Posterior cingulate gyrus (tissue), 11 donors: ENCODE measurements at places on chromosomes 1 and 21.
A peak's percentile ranks its signal among the peaks of the same experiment; 100 is the strongest.

- DNase-seq, result no peak
Observed at GRCh38 chr1:16967095-16967575, 13.3 kb downstream of the MFAP2 start.

GRCh38 chr21:31198575-31198974, 145.5 kb downstream of the TIAM1 start:
- no peak for DNase-seq

- DNase-seq, result peak; percentile 77
Observed at GRCh38 chr1:21594935-21595897, 73.9 kb downstream of the RAP1GAP start.

DNA sequence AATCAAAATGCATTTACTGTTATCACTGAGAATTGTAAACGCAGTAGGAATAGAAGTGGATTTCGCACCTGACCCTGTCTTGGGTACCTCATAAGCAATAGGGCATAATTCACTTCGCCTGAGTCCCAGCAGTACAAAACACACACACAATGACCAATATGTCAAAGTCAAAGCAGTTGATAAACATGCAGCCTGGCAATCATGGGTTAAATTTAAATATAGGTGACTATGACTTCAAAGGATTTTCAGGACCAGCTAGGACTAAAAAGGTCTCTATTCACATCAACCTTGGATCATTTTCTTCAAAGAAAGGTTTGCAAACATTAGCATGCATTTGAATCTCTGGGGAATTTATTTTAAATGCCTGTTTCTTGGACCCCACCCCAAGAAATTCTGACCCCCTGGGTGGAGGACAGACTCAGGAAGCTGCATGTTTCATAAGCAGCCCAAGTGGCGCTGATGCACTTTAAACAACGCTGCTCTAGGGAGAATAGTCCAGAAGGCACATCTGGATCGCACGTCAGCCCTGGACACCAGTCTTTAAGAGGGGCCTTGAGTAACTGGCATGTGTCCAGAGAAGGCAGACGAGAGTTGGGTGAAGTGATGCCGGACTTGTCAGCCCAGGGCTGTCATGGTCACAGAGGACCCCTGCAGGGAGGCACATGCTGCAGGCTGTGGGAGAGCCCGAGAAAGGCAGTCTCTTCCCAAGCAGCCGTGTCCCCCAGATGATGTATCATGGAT, 55.7 kb upstream of the EFHD2 start:
- DNase-seq, result no peak

GRCh38 chr1:39452081-39452480, 39.4 kb upstream of the BMP8A start:
- no peak for DNase-seq

GRCh38 chr1:192807211-192808162, 1.4 kb upstream of the RGS2 start:
- no peak for DNase-seq

DNA sequence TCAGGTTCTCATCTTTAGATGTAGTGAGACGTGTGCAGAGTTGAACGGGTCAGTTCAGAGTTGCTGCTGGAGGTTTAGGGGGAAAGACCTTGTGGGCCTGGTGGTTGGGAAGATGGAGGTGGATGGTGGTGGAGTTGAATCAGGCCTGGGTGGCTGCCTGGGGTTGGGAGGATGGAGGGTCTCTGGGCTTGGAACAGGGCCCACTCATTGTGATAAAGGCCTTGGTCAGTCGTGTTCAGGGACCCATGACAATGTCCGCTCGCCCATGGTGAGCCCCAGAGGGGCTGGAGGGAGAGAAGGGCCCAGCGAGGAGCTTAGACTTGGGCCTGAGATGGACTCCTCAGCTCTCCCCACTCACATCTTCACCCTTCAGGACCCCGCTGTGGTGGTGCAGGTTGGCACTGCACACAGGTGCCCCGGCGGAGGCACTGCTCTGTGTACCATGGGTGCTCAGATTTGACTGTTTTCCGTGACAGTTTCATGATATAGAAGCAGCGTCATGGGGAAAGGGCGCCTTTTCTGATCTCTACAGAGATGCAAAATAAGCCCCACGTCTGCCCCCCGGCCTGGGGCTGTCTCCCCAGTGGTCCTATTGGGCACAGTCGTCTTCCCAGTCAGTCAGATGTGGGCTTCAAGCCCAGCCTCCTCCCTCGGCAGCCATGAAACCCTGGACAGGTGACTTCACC, 39.2 kb downstream of the DISP3 start:
- no peak for DNase-seq

DNA sequence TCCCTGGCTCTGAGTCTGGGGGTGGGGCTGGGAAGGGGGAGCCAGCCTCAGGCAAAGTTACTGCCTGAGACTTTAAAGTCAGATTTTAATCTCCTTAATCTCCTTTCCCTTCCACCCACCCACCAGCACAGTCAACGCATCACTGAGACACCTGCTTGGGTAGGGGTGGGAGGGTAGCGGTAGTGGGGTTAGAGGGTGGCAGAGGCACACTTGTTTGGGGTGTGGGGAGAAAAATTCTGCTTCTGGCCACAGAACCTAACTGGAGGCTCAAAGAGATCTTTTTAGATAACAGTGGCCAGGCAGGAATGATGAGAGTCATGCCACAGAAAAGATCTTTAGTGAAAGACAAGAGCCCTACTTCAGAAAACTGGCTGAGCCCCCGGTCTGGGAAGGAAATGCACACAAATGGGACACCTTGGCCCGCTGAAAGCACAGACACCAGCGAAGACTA, 44.1 kb downstream of the CD247 start:
- DNase-seq, result no peak

GRCh38 chr1:44536357-44537209, 131.5 kb downstream of the RNF220 start:
- DNase-seq, result no peak

- DNase-seq, result no peak
Observed at GRCh38 chr21:46600978-46601377, 3.9 kb downstream of the S100B start.

- no peak for DNase-seq
Observed at GRCh38 chr21:33197496-33197895, 32.2 kb upstream of the IFNAR2 start.

GRCh38 chr1:152855661-152856060, 4.1 kb upstream of the LCE7A start:
- no peak for DNase-seq

DNA sequence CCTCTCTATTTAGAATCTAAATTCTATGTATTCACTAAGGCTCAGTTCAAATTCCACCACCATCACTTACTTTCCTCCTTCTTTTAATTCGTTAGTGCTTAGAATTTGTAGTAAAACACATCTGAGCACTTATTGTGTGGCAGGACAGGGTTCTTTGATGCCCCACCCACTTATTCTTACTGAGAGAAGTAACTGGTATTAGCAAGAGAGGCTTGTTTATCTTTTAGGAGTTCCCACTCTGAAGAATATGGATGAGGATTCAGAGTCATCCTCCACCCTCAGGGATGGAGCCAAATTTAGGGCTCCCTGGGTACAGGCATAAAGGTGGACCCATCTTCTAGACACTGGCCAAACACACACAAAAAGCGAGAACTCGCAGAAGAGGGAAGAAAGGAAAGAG, 11.5 kb upstream of the TAF1A start:
- DNase-seq, result no peak

DNA sequence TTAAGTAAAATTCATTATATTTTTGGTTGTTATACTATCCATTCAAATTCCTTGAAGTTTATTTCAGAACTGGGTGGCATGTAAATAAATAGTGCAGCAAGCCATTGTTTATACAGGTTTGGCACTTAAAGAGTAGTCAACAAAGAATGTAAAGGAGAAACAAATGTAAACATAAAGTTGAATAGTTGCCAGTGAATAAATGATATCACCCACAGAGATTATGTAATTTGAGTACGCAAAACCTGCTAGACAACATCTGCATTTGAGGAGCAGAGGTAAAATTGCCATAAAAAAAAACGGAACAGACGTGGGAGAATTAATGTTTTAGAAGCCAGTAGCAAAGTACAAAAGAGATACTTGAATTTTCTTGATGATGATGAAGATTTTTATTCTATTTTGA, 111.6 kb downstream of the ADGRL2 start:
- no peak for DNase-seq

DNA sequence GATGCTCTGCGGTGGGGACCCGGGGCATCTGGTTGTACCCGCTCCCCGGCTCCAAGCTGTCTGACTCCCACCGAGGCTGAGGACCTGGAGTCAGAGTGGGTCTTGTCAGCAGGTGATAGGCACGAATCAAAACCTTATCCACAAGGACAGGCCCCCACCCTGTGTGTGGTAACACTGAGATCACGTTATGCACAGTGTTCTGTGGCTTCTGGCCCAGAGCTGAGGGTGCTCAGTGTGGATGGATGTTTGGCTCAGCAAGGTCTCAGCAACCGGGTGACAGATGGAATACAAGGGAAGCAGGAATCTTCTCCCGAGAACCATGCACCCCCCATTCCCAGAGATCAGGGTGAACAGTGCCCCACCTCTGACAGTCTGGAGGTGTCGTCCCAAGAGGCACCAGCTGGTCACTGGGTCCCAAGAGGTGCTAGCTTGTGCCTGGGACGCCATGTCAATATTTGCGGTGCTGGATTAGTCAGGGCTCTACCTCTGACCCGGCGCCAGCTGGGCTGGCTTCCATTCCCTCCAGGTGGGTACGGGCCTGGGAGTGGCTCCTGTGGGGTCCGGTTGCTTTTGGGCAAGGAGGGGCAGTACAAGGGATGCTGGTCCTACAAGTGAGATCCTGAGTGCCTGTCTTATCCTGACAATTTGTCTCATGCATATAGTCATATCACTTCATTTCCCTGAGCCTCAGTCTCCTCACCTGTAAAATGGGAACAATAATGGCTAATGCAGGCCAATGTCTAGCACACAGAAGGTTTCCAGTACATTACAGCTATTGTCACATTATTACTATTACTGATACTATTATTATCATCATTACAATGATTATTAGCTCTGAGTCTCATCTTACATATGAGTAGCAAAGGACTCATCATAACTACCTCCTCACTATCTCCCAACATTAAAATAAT, 957 bp downstream of the CAPN9 start:
- DNase-seq, result no peak

GRCh38 chr1:228405979-228406228, 731 bp downstream of the TRIM11 start:
- no peak for DNase-seq

- peak; percentile 60 for DNase-seq
Observed at GRCh38 chr21:45570826-45571601, 28.8 kb upstream of the SLC19A1 start.

DNA sequence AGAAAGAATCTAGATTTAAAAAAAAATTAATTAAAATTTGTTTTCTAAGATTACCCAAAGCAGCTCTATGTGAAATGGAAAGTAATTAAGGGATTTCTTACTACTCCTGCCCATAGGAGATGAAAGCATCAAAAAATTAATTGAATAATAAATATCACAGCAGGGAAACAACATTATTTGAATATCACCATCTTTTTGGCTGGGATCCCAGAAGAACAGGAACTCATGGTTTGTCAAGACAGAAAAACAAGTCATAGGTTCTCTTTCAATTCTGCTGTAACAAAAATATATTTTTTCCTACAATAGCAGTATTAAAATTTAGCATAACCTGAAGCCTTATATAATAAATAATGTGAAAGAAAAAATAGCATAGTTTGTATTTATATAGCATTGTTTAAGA, 1713.4 kb downstream of the NCAM2 start:
- no peak for DNase-seq

- no peak for DNase-seq
Observed at GRCh38 chr1:65164633-65165032, 16.6 kb downstream of the AK4 start.

GRCh38 chr1:2559509-2560298, 3.5 kb downstream of the TNFRSF14 start:
- DNase-seq, result no peak

DNA sequence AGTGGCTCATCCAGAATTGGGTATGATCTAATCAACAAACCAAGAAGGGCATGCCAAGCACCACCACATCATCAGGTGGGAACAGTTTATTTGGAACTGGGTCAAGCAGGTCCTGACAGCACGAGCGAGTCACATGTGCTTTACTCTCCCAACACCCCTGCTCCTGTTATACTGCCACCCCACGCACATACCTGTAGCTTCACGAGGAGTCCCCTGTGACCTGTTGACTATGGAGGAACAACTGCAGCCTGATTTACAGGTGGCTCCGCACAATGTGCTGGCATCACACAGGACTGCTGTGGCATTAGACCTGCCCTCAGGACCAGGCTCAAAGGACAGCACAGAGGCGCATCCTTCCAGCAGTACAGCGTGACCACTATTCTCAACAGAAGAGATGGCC, 70.8 kb upstream of the LRRN2 start:
- no peak for DNase-seq

- DNase-seq, result no peak
Observed at GRCh38 chr1:36881541-36881940, 152.8 kb downstream of the GRIK3 start.

GRCh38 chr1:50822035-50822776, 137.9 kb downstream of the FAF1 start:
- DNase-seq, result no peak
